Activated T-cell treated with anti-CD3 and anti-CD28 coated beads, Interleukin-2, amount 50 U/mL, for 72 hours (primary cell): ENCODE measurements at places on chromosomes 16 and 17. TPM values are rescaled to one million over a fixed set of nuclear protein-coding genes. Genes with fewer than 3 reads are reported as not detected.

The NHERF1 gene
- total RNA-seq = 81.2 TPM

DNA sequence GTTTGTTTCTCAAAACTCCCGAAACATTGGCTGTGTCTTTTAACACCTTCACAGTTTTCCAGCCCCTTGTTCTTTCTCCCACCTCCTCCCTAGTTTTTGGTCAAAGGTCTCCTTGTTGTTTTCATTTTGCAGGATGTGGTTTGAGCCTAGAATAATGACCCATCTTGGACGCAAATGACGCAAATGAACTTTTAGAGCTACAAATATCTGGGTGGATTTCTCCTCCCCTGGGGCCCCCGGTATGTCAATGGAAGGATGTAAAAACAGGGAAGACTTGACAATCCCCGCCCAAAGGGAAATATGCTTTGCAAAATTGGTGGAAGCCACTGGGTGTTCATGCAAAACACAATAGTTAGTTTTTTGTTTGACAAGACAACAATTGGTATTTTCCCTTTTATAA lies 236.0 kb upstream of the IRX3 start:
- no peak overlapping the region for H3K27ac ChIP-seq
- peaks cover 1% of the 10 kb centered on the region for H3K36me3 ChIP-seq
- H3K4me3 ChIP-seq = no peak overlapping the region
- H3K27me3 ChIP-seq = peaks cover 6% of the 10 kb centered on the region

- no peak overlapping the region for H3K4me3 ChIP-seq
- H3K27me3 ChIP-seq = no peaks in the 10 kb centered on the region
- no peaks in the 10 kb centered on the region for H3K36me3 ChIP-seq
- DNase-seq = no peak
- no peak overlapping the region for H3K27ac ChIP-seq
- peaks cover 64% of the 10 kb centered on the region for H3K4me1 ChIP-seq
These were observed 44.0 kb downstream of the SPOP start for GRCh38 chr17:49633762-49634484.

GRCh38 chr17:56792267-56792666 lies 41.5 kb downstream of the C17orf67 start:
- H3K36me3 ChIP-seq = peaks cover 12% of the 10 kb centered on the region
- no peak for DNase-seq
- no peaks in the 10 kb centered on the region for H3K27me3 ChIP-seq
- peaks cover 21% of the 10 kb centered on the region for H3K4me1 ChIP-seq

- no peak overlapping the region for H3K27ac ChIP-seq
- H3K4me3 ChIP-seq = peak overlapping the region; percentile 2
- DNase-seq = peak; percentile 75
- no peaks in the 10 kb centered on the region for H3K36me3 ChIP-seq
- peaks cover 54% of the 10 kb centered on the region for H3K27me3 ChIP-seq
These were observed 41.5 kb downstream of the CD300LF start for GRCh38 chr17:74671031-74671771.

DNA sequence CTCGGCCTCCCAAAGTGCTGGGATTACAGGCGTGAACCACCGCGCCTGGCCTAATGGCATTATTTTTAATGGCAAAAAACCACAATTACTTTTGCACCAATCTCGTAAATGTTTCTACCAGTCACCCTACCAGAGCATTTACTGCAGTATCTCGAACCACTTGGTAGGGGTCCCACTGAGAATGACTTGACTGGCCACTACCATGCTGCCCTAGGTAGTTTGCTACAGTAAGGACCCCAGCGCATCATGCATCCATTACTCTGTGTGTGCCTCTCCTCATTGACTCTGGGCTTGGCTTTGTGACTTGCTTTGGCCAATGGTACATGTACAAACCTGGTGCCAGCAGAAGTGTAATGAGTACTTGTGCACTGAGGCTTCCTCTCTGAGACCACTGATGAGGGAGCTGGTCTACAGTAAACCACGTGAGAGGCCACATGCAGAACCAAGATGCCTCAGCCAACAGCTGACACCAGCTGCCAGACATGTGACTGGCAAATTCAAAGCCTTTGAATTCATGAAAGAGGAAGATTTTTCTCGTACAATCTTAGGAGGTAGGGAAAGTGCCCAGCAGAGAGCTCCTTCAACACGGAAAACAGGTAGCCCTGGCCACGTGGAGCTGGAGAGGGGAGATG lies 421.7 kb upstream of the C16orf82 start:
- H3K27me3 ChIP-seq = peaks cover 22% of the 10 kb centered on the region
- H3K4me3 ChIP-seq = peak overlapping the region; percentile 26
- H3K27ac ChIP-seq = no peak overlapping the region
- peaks cover 29% of the 10 kb centered on the region for H3K4me1 ChIP-seq
- peak; percentile 39 for DNase-seq

- DNase-seq = peak; percentile 28
- H3K4me3 ChIP-seq = no peak overlapping the region
- H3K4me1 ChIP-seq = no peaks in the 10 kb centered on the region
- H3K36me3 ChIP-seq = peaks cover 3% of the 10 kb centered on the region
These were observed 8.4 kb downstream of the HBQ1 start for GRCh38 chr16:188674-189073.
